Pulmonary artery endothelial cell (primary cell): ENCODE measurements at places on chromosomes 2 and 18. TPM values are rescaled to one million over a fixed set of nuclear protein-coding genes. Genes with fewer than 3 reads are reported as not detected.

DNA sequence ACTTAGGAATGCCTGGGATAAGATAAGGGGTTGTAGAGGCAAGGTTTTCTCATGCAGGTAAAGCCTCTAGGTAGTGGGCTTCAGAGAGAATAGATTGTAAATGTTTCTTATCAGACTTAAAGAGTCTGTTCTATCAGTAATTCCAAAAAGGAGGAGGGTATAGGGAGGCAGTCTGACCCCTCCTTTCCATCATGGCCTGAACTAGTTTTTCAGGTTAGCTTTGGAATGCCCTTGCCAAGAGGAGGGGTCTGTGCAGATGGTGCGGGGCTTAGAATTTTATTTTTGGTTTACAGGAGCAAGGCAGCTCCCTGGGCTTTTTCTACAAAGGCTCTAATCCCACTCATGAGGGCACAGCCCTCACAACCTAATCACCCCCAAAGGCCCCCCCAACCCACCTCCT lies 135.0 kb downstream of the B3GNT2 start:
- DNase-seq, result no peak

DNA sequence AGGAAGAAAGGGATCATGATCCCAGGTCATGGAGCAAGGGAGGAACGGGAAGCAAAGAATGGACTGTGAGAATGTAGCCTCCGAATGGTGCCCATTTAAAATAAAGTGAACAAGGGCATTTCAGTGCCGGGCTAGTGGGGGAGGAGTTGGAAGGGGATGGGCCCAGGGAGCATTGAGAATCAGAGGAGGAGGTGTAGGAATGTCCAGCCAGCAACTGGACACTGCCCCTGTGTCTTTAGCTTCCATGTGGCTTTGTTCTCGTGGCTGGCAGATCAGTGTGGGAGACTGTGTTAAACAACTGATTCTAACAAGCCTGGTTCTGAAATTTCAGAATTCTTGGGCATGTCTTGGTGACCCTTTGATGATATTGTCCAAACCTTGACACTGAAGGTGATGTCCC lies 1.4 kb upstream of the RNF103 start:
- no peak for DNase-seq

- no peak for DNase-seq
Observed at GRCh38 chr2:71856773-71857525, 290.7 kb downstream of the CYP26B1 start.

DNA sequence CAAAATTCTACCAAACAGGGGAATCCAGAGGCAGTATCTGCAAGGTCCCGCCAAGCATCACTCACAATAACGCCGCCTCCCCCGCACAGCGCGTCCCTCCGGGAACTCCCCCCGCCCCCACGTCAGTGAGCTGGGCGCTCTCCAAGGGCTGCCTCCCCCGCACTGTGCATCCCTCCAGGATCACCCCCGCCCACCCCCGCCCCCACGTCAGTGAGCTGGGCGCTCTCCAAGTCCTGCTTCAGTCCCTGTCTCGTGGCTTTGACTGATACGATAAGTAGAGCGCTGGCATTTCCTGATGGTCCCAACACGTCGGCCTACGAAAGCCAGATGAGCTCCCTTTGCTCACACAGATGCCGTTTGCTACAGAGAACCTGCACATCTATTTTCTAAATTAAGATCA lies 130.7 kb upstream of the TPO start:
- no peak for DNase-seq

DNA sequence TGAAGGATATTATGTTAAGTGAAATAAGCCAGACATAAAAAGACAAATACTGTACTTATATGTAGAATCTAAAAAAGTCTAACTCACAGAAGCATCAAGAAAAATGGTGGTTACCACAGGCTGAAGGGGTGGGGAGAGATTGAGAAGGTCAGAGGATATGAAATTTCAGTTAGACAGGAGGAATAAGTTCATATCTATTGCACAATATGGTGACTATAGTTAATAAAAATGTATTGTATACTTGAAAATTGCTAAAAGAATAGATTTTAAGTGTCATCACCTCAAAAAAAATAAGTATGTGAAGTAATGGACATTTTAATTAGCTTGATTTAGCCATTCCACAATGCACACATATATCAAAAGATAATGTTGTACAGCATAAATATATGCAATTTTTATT lies 19.8 kb downstream of the ACMSD start:
- DNase-seq, result no peak

GRCh38 chr18:6505498-6505875 lies 90.8 kb upstream of the L3MBTL4 start:
- no peak for DNase-seq

The LDLRAD4 gene
- total RNA-seq, result 1.5 and 1.6 TPM in 2 replicates

The CSRNP3 gene
- not detected in 2 replicates for total RNA-seq

The ASB18 gene
- not detected in 2 replicates for total RNA-seq

The C18orf63 gene
- not detected in 2 replicates for total RNA-seq

The CCDC85A gene
- 16.2 and 29.1 TPM in 2 replicates for total RNA-seq
